ENCODE measurements at places on chromosomes 1 and 21.
A peak's percentile ranks its signal among the peaks of the same experiment; 100 is the strongest.

DNA sequence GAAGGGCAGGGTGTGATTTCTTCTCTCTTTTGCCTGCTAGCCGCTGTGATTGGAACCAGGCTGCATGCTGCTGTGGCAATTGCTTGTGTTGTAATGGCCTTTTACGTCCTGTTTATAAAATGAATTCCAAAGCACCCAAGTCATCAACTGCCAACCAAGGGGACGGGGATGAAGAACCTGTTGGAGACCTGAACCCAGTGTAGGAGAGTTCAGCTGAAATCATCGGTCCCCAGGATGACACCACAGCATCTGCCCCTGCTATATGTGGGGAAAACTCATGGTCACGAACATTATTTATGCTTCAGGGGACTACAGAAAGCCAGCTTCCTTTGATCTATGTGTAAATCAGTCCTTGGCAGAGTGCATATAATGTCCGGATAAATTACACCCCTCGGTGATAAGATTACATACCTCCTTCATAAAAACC is 3.8 kb downstream of the TMEM167B start:
- DNase-seq = no peak

DNA sequence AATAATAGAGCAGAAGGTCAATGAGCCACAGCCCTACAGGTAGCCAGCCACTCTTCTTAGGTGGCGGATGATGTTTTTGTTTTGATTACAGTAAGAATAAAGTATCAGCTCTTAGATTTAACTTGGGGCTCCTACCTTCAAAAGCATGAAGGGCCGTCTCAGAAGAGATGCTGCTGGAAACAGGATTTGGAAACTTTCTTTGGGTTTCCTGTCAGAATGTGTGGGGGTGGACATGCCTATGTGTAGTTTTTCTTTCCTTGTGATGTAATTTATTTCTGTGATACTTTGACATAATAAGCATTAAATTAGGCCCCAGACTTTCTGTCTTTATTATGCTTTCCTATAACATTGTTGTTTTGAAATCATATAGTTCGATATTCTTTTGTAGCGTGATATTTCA is 1.5 kb downstream of the RAP1A start:
- no peak for DNase-seq

DNA sequence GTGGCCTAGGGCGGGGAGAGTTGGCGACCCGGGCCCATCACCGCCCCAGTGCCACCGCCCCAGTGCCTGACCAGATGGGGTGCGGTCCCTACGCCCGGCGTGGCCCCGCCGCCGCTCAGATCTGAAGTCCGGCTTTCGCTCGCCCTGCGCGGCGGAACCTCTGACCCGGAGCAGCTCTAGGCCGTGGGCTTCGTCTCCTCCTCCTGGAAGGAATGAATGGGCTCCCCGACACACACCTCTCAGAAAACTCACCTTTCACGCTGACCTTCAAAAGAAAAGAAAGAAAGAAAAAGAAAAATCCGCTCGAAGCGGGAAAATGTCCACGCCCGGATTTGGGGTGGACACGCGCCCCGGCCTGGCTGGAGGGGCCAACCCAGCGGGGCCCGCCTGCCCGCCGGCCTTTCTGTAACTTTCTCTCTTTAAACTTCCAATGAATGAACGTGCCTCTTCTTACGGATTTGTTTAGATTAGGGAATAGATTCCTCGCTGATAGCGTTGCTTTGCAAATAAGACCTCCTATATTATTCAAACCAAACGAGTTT is 5.4 kb upstream of the SIM2 start:
- no peak for DNase-seq

GRCh38 chr1:234062166-234062565 is 157.7 kb downstream of the SLC35F3 start:
- no peak for DNase-seq

GRCh38 chr1:19918057-19918456 is 5.4 kb downstream of the PLA2G2E start:
- peak; percentile 89 for DNase-seq

DNA sequence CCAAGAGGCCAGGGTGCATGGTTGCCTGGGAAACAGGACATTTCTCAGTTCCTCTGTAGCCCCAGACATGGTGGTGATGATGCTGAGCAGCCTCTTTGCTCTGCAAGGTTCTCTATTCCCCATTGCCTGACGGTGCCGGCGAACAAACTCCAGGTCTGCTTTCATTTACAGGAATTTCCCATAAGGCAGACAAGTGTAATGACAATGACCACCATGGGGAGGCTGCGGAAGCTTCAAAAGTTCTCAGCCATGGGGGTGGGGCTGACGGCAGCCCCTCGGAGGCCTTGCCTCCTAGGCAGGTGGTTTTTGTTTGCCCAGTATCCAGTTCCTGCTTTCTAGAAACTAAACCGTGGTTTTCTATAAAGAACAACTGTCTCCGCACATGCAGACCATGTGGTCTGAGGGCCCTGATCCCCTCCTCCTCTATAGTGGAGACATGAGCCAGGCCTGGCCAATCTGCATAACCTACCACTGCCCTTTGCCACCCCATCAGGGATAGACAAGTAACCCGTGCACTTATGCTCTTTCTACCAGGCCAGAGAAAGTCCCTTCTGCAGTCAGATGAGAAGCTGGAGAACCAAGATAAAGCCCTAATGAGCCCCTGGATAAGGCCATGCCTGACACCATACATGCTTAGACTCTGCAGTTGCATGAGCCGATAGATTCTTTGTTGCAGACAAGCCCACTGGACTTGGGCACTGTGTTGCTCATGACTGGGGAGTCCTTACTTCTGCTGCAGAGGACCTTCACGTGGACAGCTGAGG is 54.1 kb downstream of the LDLRAD2 start:
- DNase-seq = no peak

DNA sequence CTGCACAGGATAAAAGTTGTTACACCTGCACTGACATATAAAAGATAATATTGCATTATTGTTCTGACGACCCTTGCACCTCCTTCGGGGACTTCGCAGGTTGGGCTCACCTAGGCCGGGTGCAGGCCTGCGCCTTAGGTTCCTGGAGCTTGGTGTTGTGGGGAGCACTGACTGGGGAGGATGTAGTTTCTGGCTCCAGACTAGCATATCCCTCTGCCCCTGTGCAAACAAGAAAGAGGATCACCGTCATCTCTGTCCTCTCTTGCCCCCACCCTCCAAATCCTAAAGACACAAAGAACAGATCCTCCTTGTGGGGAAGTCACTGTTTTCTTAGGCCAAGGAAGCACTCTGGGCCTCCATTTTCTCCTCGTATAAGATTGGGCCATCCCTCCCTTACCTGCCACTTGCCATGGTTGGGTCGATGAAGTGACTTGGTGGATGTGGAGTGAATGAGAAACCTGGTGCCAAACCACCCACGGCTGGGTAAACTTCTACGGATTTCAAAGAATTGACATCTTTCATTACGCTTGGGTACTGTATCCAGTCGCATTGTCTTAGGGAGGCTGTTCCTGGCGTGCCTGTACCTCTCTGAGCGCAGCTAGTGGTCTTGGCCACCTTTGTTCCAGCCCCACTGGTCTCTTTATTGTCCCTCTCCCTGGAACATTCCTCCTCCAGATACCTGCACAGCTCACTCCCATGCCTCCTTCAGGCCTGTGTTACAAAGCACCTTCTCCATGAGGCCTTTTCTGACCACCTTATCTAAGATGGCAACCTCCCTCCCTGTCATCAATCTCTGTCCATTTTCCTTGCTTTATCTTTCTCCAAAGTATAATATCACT is 34.4 kb upstream of the PKP1 start:
- no peak for DNase-seq

GRCh38 chr1:31502253-31502652 is 74.1 kb upstream of the TINAGL1 start:
- no peak for DNase-seq

DNA sequence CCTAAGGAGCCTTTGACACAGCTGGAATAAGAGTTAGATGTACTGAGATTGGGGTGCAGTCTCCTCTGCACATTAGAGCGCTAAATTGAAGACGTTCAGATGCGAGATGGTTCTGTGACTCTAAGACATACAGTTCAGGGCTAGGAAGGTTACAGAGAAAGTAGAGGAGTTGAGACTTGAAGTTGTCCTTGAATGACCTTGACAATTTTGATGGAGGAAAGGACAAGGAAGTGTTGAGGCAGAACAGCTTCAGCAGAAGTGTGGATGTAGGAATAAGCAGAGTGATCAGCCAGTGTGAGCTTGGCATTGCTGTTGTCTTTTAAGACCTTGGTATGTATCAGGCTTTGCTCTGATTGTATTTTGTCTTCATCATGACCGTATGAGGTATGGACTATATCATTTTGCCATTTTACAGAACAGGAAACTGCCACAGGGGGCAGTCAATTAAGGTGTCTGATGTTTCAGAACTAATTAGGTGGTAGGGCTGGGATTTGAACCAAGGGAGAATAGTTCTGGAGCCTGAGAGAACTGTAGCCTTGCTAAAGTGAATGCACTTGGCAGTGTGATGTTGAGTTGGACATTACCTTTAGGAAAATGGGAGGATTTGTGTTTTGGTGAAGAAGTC is 9.2 kb downstream of the TTF2 start:
- DNase-seq = no peak

DNA sequence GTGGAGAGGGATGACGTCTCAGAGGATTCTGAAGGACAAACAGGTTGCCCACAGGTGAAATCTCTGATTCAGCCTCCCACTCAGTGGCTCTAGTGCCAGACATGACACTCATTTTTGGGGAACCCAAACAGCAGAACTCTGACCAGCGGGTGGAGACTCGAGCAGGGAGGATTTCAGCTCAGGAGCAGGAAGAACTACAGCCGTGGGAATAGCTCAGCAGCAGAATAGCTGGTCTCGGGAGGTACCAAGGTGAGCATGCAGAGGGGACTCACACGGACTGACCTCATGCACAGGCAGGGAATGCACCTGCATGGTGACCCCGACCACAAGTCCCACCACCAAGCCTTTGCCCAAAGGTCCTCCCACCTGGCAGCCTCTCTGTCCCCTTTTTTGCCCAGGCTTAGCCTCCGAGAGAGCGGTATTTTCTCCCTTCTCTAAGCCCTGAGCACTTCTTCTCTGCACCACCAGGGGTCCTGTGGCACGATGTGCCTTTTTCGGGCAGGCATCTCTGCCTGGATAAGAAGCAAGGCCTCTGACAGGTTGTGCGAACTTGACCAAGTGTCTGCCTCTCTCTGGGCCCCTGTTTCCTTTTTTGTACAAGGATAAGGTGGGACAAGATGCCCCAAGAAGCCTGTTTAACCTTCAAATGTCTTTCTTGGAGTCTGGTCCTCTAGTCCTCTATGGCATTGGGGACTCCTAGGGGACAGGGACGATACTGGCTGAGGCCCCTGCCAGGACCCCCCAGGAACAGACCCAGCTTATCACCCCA is 8.8 kb upstream of the FGR start:
- peak; percentile 55 for DNase-seq

DNA sequence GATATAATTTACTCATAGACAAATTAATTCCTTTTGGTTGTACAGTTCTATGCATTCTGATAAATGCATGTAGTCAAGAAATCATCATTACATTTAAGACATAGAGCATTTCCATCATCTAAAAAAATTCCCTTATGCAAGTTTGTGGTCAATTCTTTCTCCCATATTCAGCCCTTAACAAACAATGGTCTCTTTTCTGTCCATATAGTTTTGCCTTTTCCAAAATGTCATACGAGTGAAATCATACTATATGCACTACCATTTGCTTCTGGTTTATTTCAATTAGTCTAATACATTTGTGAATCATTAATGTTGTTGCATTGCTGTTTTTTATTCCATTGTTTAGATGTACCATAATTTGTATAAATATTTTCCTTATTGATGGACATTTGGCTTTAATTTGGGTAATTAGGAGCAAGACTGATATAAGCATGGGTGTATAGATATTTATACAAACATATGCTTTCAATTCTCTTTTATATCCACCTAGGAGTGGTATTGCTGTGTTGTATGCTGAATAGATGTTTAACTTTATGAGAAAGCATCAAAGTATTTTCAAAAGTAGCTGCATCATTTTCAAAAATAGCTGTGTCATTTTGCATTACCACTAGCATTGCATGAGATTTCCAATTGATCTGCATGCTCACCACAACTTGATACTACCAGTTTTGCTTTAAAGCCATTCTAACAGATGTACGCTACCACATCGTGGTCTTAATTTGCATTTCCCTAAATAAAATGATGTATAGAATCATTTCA is 397.0 kb upstream of the ADAMTS5 start:
- DNase-seq = no peak

GRCh38 chr1:183844806-183845205 is 39.9 kb downstream of the RGL1 start:
- no peak for DNase-seq

DNA sequence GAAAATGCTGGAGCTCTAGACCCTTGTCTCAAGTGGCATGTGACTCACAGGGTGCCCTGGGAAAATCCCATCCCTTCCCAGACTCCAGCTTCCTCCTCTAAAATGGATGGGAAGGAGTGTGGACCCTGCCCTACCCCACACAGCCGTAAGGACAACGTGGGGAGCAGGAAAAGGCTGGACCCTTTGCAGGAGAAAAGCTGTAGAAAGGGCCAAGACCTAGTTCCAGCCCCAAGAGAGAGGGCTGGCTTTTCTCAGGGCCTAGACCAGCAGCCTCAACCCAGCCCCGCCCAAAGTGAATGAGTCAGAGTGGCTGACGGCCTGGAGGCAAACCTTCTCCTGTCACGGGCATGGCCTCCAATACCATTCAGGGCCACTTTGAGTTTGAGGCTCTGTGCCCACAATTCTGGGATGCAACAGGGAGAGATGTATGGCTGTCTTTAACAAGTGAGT is 1.1 kb downstream of the LAMB3 start:
- DNase-seq = peak; percentile 91

DNA sequence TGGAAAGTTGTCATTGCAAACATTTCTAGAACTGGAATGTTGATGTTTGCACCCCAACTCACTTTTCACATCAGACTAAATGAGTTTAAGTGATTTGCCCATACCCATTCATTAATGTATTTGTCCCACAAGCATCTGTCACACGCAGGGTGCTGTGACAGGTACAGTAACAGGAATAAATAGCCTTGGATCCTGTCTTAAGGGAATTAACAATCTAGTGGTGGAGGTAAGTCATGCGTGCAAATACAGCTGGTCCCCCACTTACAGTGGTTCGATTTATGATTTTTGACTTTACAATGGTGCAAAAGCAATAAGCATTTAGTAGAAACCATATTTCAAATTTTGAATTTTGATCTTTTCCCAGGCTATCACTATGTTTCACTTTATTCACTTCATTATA is 17.5 kb upstream of the PRDM2 start:
- no peak for DNase-seq

- DNase-seq = no peak
Observed at GRCh38 chr21:46111193-46111571, 13.3 kb downstream of the COL6A2 start.

GRCh38 chr1:11735531-11735853 is 444 bp upstream of the AGTRAP start:
- no peak for DNase-seq
